ENCODE measurements at places on chromosomes 12 and 14. TPM values are rescaled to one million over a fixed set of nuclear protein-coding genes. Genes with fewer than 3 reads are reported as not detected.

DNA sequence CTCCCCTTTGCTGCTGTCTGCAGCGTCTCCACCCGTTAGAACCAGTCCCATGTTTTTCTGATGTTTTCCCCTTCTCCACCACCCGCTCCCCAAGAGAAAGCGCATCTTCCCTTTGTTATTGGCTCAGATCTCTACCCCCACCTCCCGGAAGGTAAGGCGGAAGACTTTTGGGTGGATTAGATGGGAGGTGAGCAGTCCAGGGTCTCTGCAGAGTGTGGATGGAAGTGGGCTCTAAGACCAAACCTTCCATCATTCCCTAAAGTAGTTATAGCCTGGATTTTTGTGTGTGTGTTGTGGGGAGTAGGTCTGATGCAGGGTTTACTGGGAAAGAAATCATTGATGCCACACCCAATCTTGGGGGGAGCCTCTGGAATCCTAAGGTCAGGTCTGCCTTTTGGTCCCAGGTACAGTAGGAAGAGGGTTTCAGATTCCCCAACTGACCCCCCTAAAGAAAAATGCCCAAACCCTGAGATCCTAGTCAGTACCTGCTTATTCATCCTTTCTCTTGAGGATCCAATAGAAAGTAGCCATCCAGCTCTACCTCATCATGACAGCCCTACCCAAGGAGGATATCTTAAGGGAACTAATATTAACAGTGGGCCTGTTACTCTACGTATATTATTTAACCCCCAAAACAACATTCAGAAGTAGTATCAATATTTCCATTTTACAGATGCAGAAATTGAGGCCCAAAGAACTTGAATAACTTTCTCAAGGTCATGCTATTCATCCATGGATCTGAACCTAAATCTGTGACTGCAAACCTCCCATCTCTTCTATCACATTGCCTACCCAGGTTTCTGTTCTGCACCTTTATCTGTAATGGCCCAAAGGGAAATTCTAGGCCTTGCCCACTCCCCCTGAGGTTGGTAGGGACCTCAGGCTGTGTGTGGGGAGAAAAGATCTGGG lies 1.1 kb downstream of the KIF5A start:
- H3K4me3 ChIP-seq = no peak overlapping the region
- no peak for DNase-seq
- H3K36me3 ChIP-seq = no peaks in the 10 kb centered on the region
- H3K4me1 ChIP-seq = peaks cover 26% of the 10 kb centered on the region

GRCh38 chr14:83757916-83758315 lies 1772.0 kb upstream of the FLRT2 start:
- H3K4me1 ChIP-seq = no peaks in the 10 kb centered on the region
- no peaks in the 10 kb centered on the region for H3K36me3 ChIP-seq
- H3K4me3 ChIP-seq = no peak overlapping the region
- no peak for DNase-seq
- no peaks in the 10 kb centered on the region for H3K27me3 ChIP-seq

- no peak overlapping the region for H3K27ac ChIP-seq
- H3K4me1 ChIP-seq = peaks cover 52% of the 10 kb centered on the region
- no peak overlapping the region for H3K4me3 ChIP-seq
These were observed 1.5 kb downstream of the DIO3 start for GRCh38 chr14:101562659-101563351.

The GPRC5A gene
- 3.9 TPM for total RNA-seq
